ENCODE measurements at places on chromosomes 7 and 10.

DNA sequence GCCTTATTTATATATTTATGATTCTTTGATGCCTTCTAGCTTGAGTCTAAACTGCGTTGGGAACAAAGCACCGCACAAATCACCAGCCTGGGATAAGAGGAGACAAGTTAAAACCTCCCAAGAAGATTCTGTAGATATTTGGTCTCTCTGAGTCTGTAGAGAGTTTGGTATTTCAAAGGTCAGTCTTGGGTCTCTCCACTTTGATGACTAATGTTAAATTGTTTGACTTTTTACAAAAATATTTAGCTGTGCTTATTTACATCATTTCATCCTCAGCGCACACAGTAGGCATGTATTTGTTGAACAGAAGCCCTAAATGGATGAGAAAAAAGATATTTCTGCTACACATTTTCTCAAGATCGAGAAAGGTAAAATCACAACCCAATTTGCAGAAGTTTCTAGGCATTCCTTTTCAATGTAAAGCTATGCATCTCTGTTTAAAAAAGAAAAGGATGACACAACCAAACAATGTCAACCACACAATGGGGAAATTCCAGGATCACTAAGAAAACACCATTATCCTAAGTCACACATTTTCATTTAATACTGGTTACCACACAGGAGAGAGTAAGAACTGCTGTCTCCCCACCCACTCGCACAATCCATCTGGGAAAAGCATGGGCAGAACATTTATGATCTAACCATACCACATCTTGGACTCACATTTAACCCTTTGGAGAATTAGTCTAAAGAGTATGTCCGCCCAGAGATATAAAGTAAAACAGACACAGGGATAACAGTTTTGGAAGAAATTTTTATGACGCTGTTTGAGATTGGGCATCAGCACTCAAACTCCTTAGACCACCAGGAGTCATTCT is 4.4 kb downstream of the CDK6 start:
- DNase-seq = no peak

- DNase-seq = no peak
Observed at GRCh38 chr10:110848106-110848505, 23.6 kb upstream of the PDCD4 start.

DNA sequence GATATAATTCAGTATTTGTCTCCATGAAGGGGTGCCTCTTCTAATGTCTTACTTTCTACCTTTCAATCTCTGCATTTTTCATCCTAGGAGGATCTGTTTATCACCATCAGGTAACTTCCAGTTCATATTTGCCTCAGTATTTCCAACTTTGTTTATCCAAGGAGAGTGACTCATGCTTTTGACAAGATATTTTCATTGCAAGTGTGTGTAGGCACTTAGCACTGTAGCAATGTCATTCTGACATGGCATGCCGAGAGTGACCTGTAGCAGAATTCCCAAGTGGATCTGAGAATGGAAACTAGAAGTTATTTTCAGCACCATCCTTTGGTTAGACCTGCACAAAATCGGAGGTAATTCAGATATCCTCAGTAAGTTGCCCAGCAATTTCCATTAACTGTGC is 129.9 kb downstream of the INHBA start:
- no peak for DNase-seq

DNA sequence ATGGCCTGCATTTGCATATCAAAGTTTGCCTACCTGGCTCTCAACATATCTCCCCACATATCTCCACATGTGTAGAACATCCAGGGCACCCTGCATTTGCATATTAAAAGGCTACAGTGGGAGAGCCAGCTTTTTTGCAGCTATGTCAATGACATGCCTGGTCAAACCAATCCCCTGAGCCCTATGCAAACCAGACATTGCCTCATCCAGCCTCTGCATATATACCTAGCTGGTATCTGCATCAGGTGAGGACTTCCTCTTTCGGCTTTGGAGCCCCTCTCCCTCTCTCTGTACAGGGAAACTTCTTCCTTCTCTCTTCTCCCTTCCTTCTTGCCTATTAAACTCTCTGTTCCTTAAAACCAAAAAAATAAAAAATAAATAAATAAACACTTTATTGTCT is 142.7 kb upstream of the STEAP4 start:
- no peak for DNase-seq

DNA sequence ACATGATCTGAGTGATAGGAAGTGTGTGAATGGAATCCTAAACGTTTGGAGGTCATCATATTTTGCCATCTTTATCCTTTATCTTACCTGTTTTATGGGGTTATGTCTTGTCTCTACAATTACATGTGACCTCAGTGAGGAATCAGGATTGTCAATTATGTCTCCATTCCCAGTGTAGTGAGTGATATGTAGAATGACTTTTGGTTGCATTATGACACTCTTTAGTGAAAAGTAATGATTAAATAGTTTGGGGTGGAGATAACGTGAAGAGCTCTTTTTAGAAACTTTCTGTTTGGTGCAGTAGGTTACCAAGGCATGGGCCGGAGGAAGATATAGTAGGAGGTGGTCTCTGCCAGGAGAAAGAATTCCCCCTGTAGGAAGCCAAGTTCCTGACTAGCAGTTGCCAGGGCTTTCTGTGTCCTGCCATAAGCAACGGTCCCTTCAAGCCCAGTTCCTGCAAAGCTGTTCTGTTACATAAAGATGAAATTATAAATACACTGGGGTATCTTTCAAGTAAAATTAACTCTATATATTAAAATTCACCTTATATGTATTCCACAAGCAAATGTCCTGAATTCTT is 228.2 kb downstream of the NSUN6 start:
- DNase-seq = no peak

GRCh38 chr7:80047032-80047431 is 87.6 kb upstream of the GNAI1 start:
- DNase-seq = no peak

- DNase-seq = no peak
Observed at GRCh38 chr7:106377847-106378361, 93.1 kb upstream of the NAMPT start.

- no peak for DNase-seq
Observed at GRCh38 chr10:80149123-80149522, 16.6 kb downstream of the PLAC9 start.

GRCh38 chr10:86667421-86668181 is 710 bp upstream of the LDB3 start:
- DNase-seq = no peak

DNA sequence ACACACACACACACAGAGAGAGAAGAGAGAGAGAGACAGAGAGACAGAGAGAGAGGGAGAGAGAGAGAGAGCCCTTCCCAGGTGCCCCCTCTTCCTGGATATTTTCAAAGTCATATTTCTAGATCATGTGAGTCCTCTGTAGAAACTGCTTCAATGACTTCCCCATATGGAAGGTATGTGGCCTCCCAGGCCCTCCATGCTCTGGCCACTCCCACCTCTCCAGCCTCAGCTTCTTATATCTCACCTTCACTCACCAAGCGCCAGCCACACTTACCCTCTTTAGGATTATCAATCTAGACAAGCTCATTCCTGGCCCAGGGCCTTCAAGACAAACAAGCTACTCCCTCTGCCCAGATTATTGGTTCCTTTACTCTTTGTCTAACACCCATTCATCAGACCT is 259.7 kb downstream of the MTERF1 start:
- no peak for DNase-seq

DNA sequence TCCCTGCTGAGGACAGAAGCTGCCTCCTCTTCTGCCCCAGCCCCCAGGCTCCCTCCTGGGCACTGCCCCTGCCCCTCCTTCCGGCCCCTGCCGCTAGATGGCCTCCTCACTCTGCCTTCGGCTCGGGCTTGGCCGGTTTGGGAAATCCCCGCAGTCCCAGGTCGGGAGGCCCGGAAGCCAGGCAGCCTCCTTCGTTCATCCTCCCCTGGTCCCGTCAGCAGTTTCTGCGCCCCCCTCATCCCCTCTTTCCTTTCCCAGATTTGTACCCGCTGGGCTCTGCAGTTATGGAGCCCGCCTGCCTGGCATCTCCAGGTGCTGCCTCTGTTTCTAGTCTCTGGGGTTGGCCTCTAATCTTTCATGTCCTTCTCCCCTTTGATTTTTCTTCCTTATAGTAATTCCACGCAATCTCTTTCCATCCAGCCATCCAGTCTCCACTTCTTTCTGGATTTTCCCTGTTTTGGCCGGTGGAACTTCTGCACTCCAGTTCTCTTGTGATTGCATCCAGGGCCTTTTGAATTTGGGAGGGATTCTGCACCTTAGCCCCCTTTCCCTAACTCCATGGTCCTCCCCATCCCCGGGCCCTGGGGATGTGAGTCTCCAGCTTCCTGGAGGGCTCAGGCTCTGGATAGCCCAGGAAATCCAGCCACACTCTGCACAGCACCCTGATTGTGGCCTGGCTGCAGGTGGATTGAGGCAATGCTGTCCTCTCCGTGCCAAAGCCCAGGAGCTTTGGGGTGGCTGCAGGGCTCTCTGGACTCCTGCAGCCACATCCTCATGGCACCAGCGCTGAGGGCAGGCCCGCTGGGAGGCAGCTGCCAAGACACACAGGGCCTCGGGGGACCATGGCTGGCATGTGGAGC is 3.3 kb upstream of the SHH start:
- DNase-seq = peak; percentile 9

DNA sequence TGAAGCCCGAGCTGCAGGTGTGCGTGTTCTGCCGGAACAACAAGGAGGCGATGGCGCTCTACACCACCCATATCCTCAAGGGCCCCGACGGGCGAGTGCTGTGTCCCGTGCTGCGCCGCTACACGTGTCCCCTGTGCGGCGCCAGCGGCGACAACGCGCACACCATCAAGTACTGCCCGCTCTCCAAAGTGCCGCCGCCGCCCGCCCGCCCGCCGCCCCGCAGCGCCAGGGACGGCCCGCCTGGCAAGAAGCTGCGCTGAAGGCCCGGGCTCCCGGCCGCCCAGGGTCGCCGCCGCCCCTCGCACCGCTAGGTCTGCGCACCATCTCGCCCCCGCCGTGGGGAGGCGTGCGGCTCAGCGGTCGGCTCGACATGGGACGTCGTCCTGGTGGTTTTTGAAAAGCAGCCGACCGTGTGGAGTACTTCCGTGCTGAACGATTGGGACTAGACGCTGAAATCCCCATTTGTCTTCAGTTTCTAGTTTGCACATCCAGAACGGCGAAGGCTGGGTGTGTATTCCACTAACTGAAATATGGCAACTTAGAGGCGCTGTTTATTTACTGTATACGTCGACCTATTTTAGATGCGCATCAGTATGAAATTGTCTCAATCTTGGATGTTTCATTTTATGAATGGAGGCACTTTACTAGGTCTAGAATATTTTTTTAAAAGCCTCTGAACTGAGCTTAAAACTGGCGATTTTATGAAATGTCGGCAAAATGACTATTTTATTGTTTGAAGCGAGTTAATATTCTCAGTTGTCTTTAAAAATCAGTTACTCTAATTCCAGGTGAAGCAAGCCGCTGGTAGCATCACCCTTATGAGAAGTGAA is 1.1 kb downstream of the NANOS1 start:
- no peak for DNase-seq

DNA sequence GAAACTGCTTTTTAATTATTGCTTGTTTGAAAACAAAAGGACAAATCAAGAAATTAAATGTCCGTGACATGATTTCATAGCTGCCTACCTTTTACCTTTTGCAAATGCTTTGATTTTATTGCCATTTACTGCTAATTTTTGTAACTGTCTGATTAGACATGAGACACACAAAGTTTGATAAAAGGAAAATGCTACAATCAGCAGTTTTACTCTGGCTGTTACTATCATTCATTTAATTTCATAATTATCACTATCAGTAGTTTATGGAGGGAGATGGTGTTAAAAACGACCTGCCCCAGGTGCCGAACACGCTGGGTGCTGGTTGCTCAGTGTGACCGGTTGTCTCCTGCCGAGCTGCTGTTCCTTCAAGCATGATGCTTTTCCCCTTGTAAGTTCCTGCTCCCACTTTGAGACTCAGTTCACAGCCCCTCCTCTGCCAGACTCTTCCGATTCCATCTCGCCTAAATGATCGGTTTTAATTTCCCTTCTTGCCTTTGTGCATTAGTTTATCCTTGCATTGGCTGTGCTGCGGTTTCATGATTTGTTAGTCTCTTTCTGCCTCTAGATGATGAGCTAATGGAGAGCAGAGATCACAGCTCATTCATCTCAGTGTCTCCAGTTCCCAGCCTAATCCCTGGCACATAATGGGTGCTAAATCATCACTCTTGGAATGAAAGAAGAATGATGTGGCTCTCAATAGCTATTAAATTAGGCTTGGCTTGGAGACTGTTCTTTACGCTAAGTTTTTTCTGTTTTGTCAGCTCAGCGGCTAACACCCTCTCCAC is 110.6 kb downstream of the PFKFB3 start:
- no peak for DNase-seq

DNA sequence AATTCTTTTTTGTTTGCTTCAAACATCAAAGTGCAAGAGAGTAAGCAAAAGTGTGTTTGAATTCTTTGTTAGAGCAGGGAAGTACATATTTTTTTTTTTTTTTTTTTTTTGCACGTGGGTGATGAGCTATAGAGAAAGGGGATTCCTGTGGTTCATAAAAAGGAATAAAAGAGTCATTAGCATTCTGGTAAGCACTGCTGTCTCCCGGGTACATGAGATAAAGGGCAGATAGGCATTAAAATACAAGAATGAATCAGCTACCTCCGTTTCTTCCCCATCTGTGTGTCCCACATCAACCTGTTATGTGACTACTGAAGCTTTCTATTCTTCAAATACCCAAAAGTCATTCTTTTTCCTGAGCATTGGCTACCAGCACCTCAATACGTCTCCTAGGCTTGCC is 102.4 kb upstream of the SEMA3D start:
- no peak for DNase-seq

DNA sequence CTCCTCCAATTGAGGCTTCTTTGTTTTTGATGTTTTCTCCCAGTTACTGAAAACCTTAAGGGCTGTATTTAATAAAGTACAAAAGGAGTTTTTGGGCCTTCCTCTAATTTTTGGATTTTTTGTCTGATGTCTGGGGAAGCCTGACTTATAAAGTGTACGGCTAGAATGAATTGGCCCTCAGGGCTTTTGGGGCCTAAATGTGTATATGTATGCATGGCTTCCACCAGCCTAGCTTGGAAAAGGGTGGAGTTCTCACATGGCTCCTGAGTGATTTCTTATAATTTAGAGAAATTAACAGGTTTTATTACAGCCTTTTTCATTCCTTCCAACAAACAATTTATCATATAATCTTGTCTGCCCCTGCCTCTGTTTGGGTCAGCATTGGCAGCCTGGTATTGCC is 10.4 kb upstream of the TBATA start:
- no peak for DNase-seq

DNA sequence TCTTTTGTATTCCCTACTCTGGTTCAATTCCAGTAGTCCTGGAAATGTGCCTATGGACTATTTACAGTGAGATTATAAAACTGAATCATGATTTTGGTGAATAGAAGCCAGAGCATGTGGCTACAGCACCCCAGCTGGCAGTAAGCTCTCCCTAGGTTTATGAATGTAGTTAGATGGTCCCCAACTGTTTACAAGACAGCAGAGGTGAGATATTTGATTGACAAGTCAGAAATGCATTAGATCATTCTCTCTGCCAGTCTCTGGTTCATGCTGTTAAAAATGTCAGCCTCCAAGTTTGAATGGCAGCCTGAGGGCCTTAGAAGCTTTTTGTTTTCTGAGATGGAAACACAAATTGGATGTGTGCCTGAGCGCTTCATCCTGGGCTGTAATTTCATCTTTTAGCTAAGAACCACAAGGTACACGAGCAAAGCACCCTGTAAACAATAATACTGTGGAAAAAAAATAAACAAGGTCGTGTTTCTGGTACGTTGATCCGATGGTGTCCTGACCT is 85.0 kb downstream of the BTRC start:
- DNase-seq = no peak
